ENCODE measurements at places on chromosomes 7 and 10.

- DNase-seq, result peak; percentile 47
Measured at GRCh38 chr10:122255509-122256301, 15.4 kb upstream of the BTBD16 start.

- DNase-seq, result no peak
Measured at GRCh38 chr10:65949526-65949925, 976.3 kb upstream of the LRRTM3 start.

GRCh38 chr7:55158541-55159382 lies 139.9 kb downstream of the EGFR start:
- DNase-seq, result no peak

- no peak for DNase-seq
Measured at GRCh38 chr7:19442016-19442785, 266.6 kb downstream of the POLR1F start.

Data from spleen (tissue), 13 donors.